ENCODE measurements at places on chromosomes 12 and 14. TPM values are rescaled to one million over a fixed set of nuclear protein-coding genes. Genes with fewer than 3 reads are reported as not detected.
A peak's percentile ranks its signal among the peaks of the same experiment; 100 is the strongest.

DNA sequence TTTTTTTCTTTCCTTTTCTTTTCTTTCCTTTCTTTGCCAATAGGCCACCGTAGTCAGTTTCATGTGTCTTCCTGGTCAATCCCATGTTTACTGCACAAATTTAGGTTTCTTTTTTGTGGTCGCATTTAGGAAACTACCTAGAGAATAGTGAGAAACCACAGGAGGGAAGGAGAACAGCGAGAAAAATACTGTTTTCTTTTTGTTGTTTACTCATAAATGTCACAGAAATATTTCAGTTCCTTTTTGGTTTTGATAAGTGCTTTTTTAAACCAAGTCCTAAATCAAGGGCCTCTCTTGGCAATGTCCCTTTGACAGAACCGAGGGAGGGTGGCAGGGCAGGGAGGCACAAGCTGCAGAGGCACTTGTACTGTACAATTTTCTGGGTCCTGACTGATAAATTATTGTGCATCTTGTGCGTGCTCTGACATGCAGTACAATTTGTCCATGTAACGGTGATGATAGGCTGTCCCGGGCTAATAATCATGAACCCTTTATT is 326.1 kb downstream of the CACNA1C start:
- H3K27me3 ChIP-seq = no peaks in the 10 kb centered on the region
- H3K36me3 ChIP-seq = no peaks in the 10 kb centered on the region
- no peak overlapping the region for H3K4me3 ChIP-seq
- peaks cover 3% of the 10 kb centered on the region for H3K4me1 ChIP-seq
- DNase-seq = no peak

- H3K4me3 ChIP-seq = no peak overlapping the region
- no peak for DNase-seq
- no peaks in the 10 kb centered on the region for H3K36me3 ChIP-seq
- no peaks in the 10 kb centered on the region for H3K4me1 ChIP-seq
- H3K27ac ChIP-seq = no peak overlapping the region
Measured at GRCh38 chr12:70733385-70733784, 96.2 kb upstream of the PTPRB start.

Gene NID2
- 8.0 TPM for total RNA-seq

DNA sequence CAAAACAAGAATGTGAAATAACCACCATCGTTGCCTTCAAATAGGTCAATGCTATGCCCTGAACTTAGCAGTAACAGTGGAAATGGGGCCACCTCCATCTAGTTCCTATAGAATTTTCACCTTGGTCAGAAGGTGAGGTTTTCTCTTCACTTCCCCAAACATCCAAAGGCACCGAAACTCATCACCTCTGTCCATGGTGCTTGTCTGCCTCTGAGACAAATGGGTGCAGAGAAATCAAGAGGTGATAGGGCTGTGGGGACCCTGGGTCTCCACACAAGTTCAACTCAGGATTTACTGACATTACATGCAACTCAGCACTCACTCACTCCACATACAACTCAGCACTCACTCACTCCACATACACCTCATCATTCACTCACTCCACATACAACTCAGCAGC is 26.2 kb upstream of the TMEM132C start:
- H3K27me3 ChIP-seq = no peaks in the 10 kb centered on the region
- no peaks in the 10 kb centered on the region for H3K4me1 ChIP-seq
- H3K4me3 ChIP-seq = no peak overlapping the region
- DNase-seq = no peak
- H3K36me3 ChIP-seq = no peaks in the 10 kb centered on the region

DNA sequence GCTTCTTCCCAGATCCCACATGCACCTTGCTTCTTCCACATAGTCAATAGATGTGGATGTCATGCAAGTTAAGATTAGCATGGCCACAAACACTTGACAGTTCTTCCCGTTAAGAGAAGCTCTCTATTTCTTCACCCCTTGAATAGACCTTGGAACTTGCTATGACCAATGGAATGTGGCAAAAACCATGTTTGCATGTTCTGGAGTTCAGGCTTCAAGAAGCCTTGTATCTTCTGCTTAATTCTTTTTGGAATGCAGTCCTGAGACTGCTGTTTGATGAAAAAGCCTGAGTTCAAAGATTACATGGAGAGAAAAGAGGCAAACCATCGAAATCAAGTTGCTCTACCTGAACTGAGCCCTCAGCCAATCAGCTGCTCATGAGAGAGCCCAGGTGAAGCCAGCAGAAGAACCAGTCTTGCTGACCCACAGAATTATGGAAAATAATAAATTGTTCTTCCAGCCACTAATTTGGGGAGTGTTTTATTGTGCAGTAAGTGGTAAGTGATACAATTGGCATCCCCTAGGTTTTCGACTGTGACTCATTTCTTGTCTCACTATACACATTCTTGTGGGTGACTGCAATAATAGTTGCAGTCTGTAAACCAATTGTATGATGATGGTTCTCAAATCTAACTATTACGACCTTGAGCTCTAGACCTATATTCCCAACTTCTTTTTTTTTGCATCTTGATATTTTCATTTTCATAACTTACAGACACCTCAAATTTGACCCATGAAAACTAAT is 12.6 kb downstream of the RASSF9 start:
- H3K36me3 ChIP-seq = no peaks in the 10 kb centered on the region
- no peak overlapping the region for H3K4me3 ChIP-seq
- H3K27me3 ChIP-seq = no peaks in the 10 kb centered on the region
- DNase-seq = no peak
- no peak overlapping the region for H3K27ac ChIP-seq

Gene TMEM132C
- 0.20 TPM for total RNA-seq

DNA sequence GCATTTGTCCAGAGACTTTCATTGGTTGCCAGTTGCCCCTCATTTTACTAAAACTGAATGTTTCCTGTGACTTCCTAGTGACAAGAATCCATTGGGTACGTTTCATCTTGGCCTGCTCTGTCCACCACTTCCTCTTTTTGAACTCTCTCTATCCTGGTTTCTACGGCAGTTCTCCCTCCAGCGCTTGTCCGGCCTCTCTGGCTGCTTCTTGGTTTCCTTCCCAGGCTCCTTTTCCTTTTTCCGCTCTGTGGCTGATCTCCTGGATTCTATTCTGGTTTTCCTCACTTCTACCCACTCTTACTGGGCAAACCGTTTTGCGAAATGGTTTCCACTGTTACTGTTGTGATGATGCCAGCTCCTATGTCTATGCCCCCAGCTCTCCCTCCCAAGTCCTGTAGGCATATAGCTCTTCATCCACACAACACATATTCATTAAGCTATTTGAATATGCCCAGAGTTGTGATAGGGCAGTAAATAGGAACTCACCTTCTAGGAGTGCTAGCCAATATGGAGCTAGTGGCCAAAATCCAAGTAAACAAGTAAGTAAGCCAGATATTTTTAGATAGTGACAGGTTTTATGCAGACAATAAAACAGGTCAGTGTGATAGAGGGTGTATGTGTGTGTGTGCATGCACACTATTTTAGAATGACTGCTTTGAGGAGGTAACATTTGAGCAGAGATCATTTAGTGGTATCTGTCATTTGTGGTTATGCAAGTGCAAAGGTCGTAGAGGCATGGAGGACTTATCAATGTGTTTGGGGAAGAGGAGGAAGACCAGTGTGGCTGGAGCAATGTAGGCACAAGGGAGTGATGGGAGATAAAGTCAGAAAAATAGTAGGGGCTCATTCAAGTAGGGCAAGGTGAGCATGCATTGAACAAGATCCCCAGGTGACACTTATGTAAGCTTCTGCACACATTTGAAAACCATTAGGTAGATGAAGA is 27.9 kb upstream of the CTDSP2 start:
- no peaks in the 10 kb centered on the region for H3K27me3 ChIP-seq
- H3K4me1 ChIP-seq = no peaks in the 10 kb centered on the region
- no peak overlapping the region for H3K4me3 ChIP-seq
- peak overlapping the region; percentile 55 for H3K27ac ChIP-seq

DNA sequence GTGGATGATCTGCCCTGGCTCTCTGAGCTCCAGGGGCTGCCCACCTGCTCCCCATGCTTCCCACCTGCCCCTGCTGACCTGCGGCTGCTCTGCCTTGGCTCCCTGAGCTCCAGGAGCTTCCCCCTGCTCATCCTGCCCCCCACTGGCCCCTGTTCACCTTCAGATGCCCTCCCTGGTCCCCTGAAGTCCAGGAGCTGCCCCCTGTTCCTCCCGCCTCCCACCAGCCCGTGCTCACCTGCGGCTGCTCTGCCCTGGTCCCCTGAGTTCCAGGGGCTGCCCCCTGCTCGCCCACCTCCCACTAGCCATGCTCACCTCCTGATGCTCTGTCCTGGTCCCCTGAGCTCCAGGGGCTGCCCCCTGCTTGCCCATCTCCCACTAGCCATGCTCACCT is 219.7 kb downstream of the TMEM121 start:
- no peak for DNase-seq
- H3K27ac ChIP-seq = no peak overlapping the region
- H3K27me3 ChIP-seq = no peaks in the 10 kb centered on the region
- no peaks in the 10 kb centered on the region for H3K4me1 ChIP-seq
- H3K4me3 ChIP-seq = no peak overlapping the region
- H3K36me3 ChIP-seq = no peaks in the 10 kb centered on the region

DNA sequence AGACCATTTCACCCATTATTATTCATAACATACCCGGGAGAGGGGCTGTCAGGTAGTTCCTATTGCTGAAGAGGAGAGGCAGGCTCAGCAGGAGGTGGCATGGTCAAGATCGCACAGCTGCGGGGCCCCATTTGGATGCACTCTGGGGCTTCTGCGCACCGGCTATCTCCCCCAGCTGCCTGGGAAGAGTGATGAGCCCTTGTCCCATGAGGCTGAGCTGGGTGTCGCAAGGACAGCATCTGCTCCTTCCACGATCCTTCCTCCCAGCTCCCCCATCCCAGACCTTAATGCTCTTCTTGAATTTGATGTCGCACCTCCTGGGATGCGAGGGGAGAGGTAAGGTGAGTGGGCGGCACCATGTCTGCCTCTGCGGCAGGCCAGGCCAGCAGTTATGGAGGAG is 62.6 kb downstream of the SLC24A4 start:
- H3K27ac ChIP-seq = no peak overlapping the region
- H3K4me1 ChIP-seq = peaks cover 4% of the 10 kb centered on the region
- no peaks in the 10 kb centered on the region for H3K36me3 ChIP-seq

- no peaks in the 10 kb centered on the region for H3K4me1 ChIP-seq
- no peak overlapping the region for H3K4me3 ChIP-seq
- no peak for DNase-seq
- no peaks in the 10 kb centered on the region for H3K36me3 ChIP-seq
Measured at GRCh38 chr14:45686771-45687170, 433.8 kb upstream of the MIS18BP1 start.

Gene BMAL2
- total RNA-seq = 3.1 TPM

DNA sequence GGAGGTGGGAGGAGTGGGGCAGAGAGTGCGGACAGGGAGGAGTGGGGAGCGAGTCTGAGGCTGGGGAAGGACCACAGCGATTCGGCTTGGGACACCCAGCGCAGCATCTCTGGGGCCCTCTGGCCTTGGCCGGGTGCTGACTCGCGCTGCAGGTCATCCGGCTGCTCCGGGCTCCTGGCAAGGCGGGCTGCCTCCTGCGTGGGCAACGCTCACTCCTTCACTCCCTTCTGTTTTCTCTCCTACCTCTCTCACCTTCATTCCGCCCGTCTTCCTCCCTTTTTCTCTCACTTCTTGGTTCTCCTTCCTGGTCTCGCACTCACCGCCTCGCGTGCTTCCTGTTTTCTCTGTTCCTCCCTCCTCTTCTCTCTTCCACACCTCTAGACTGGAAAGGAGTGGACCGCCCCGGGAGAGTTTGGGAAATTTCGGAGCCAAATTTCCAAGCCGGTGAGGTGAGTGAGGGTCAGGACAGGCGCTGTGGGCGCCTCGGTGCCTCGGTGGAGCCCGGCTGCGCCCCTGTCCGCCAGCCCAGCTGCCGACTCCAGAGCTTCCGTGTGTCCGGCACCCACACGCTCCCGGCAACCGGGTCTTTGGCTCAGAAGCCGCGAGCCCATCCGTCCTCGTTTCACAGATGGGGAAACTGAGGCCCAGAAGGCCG is 86.7 kb downstream of the B4GALNT3 start:
- no peaks in the 10 kb centered on the region for H3K36me3 ChIP-seq
- DNase-seq = peak; percentile 48
- H3K27ac ChIP-seq = no peak overlapping the region
- H3K4me1 ChIP-seq = peaks cover 6% of the 10 kb centered on the region

- peak; percentile 88 for DNase-seq
- H3K4me3 ChIP-seq = peak overlapping the region; percentile 52
- peaks cover 46% of the 10 kb centered on the region for H3K4me1 ChIP-seq
- H3K36me3 ChIP-seq = no peaks in the 10 kb centered on the region
Measured at GRCh38 chr14:105167303-105168092, 1.1 kb downstream of the JAG2 start.

DNA sequence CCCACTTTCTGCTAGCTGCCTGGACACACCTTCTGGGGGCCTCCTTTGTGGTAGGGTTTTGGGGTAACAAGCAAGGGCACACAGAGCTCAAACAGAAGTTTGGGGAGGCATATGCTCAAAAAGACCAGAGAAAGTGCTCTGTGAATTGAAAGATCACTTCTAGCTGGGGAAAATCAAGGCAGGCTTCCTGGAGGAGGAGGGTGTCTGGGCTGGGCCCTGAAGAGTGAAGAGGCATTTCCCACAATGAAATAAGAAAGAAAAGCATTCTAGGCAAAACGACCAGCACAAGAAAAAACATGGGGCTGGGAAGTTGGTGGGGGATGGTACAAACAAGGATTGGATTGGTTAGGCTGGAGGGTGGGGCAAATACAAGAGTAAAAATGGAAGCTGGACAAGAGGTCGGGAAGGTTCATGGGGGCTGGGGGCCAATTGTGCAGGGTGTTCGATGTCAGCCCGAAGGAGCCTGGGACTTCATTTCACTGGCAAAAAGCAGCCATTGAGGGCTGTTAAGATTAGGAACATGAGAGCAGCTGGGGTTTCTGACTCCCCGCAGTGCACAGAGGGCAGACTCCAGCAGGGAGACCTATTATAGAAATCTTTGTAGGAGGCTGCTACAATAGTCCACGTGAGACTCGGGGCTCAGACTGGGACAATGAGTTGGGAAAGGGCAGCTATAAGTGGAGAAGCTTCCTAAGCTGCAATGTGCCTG is 51.5 kb upstream of the CMKLR1 start:
- H3K27me3 ChIP-seq = no peaks in the 10 kb centered on the region
- DNase-seq = no peak
- no peak overlapping the region for H3K4me3 ChIP-seq
- H3K4me1 ChIP-seq = peaks cover 5% of the 10 kb centered on the region
- no peaks in the 10 kb centered on the region for H3K36me3 ChIP-seq

Gene PRH2
- not detected for total RNA-seq

Gene AKAP6
- 6.2 TPM for total RNA-seq

Gene LUM
- total RNA-seq = 122 TPM

Gene PLCZ1
- not detected for total RNA-seq

Gene OR4K15
- total RNA-seq = not detected

Gene FAM234B
- 3.1 TPM for total RNA-seq

Gene NEUROD4
- not detected for total RNA-seq

DNA sequence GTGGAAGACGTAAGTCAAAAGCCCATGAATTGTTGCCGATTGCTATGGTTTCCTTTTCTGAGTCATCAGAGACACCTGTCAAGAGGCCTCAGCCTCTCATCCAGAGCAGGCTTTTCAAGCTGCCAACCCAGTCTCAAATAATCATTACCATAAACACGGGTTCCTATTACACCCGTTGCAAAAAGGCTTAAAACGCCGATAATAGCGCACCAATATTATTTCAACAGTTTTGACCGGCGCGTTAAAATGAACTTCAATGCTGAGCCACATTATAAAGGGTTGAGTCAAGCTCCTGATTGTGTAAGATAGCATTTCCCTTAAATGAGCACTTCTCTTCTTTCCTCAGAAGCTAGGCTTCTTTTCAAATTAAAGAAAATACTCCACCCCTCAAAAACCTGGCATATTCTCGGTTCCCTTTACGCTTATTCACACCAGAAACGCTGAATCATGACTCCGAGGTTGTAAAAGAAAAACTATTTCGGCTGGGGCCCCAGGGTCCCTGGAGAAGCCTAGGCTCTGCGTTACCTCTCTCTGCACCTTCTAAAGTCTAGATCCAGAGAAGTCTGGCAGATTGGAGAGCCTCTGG is 1.4 kb downstream of the TMTC1 start:
- H3K27ac ChIP-seq = peak overlapping the region; percentile 77
- H3K27me3 ChIP-seq = no peaks in the 10 kb centered on the region
- peak overlapping the region; percentile 63 for H3K4me3 ChIP-seq
- DNase-seq = no peak
- no peaks in the 10 kb centered on the region for H3K36me3 ChIP-seq
- H3K4me1 ChIP-seq = peaks cover 33% of the 10 kb centered on the region

Measured in upper lobe of left lung (tissue), 6 donors.